Esophagus muscularis mucosa (tissue), 4 donors: ENCODE measurements at places on chromosomes 6 and 20. TPM values are rescaled to one million over a fixed set of nuclear protein-coding genes. Genes with fewer than 3 reads are reported as not detected.

- no peak overlapping the region for H3K4me3 ChIP-seq
- H3K27me3 ChIP-seq, result no peaks in the 10 kb centered on the region
- H3K27ac ChIP-seq, result no peak overlapping the region
- DNase-seq, result no peak
- H3K4me1 ChIP-seq, result peaks cover 24% of the 10 kb centered on the region
These were observed 19.1 kb upstream of the TMEM217 start for GRCh38 chr6:37277001-37277409.

GRCh38 chr6:139590206-139590605 lies 215.8 kb upstream of the CITED2 start:
- peak; percentile 39 for DNase-seq
- H3K4me3 ChIP-seq, result no peak overlapping the region
- no peaks in the 10 kb centered on the region for H3K27me3 ChIP-seq
- peaks cover 74% of the 10 kb centered on the region for H3K4me1 ChIP-seq
- H3K36me3 ChIP-seq, result no peaks in the 10 kb centered on the region
- peak overlapping the region; percentile 83 for H3K27ac ChIP-seq

DNA sequence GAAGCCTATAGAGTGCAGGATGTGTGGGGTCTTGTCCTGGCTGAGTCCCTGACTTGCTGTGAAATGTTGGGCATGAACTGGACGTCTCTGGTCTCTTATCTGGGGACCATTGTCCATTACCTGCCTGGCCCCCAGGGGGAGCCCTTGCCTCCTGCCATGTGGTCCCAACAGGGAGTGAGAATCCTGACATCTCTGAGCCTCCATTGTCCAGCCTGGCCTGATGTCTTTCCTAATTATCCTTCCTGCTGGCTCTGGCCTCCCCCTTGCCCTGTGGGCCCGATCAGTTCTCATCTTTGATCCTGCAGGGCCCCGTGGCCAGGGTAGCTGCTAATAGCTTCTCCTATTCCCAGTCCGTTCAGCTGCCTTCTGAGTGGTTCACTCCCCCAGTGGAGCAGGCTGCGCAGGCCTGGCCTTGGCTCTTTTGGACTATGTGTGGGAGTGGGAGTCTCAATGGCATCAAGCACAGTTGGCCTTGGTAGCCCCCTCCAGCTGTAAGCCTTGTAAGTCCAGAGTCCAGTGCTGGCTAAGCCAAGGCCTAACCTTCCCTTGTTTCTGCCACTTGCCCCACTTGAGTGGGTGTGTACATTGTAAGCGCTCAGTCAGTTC lies 77.9 kb upstream of the RALY start:
- H3K27ac ChIP-seq, result no peak overlapping the region
- no peaks in the 10 kb centered on the region for H3K36me3 ChIP-seq
- H3K4me1 ChIP-seq, result no peaks in the 10 kb centered on the region
- H3K27me3 ChIP-seq, result no peaks in the 10 kb centered on the region
- H3K4me3 ChIP-seq, result no peak overlapping the region

DNA sequence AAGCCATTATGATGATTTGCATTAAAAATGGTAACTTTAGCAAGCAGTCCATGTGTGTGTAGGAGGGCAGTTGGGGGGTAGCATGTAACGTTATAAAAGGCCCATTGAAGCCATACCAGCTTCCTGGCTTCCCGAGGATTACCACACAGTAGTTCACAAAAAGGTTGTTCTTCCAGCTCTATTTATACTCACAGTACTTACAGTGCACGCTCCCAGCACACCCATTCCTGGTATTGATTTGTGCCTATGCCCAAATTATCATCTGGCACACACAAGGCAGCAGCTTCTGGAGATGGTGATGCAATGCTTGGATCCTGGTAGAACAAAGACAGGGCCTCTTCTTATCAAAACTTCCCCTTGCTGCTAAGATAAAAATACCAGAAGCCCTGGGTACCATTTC lies 436.8 kb downstream of the HAO1 start:
- no peaks in the 10 kb centered on the region for H3K36me3 ChIP-seq
- H3K4me3 ChIP-seq, result no peak overlapping the region
- no peak overlapping the region for H3K27ac ChIP-seq
- H3K4me1 ChIP-seq, result no peaks in the 10 kb centered on the region
- no peaks in the 10 kb centered on the region for H3K27me3 ChIP-seq

GRCh38 chr20:51206032-51206662 lies 183.2 kb upstream of the KCNG1 start:
- no peak overlapping the region for H3K4me3 ChIP-seq
- H3K27me3 ChIP-seq, result no peaks in the 10 kb centered on the region
- no peaks in the 10 kb centered on the region for H3K4me1 ChIP-seq
- H3K27ac ChIP-seq, result no peak overlapping the region
- DNase-seq, result no peak

GRCh38 chr6:69265090-69265489 lies 531.7 kb downstream of the LMBRD1 start:
- H3K4me3 ChIP-seq, result no peak overlapping the region
- H3K27ac ChIP-seq, result no peak overlapping the region
- DNase-seq, result no peak
- H3K36me3 ChIP-seq, result no peaks in the 10 kb centered on the region
- H3K27me3 ChIP-seq, result no peaks in the 10 kb centered on the region

GRCh38 chr20:63163596-63164483 lies 52.1 kb downstream of the YTHDF1 start:
- no peak for DNase-seq
- no peak overlapping the region for H3K4me3 ChIP-seq
- H3K27me3 ChIP-seq, result peaks cover 79% of the 10 kb centered on the region
- H3K4me1 ChIP-seq, result no peaks in the 10 kb centered on the region
- H3K27ac ChIP-seq, result no peak overlapping the region

DNA sequence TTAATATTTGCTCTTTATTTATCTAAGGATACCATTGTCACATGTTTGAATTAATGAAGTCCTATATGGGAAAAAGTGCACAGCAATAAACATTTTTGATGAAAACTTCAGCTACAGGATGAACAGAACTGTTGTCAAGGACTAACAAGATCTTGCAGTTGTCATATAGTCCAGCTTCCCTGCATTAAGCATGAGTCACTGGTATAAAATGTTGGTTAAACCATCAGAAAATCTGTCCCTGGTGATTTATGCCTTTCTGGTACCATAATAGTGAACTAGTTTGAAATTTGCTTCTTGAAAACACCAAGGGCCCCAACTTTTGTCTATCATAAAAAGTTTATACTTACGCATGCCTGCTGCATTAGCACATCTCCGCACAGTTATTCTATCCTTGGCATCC lies 60.4 kb upstream of the RSPO3 start:
- DNase-seq, result no peak
- H3K27me3 ChIP-seq, result no peaks in the 10 kb centered on the region
- no peak overlapping the region for H3K4me3 ChIP-seq
- H3K4me1 ChIP-seq, result no peaks in the 10 kb centered on the region
- no peak overlapping the region for H3K27ac ChIP-seq

DNA sequence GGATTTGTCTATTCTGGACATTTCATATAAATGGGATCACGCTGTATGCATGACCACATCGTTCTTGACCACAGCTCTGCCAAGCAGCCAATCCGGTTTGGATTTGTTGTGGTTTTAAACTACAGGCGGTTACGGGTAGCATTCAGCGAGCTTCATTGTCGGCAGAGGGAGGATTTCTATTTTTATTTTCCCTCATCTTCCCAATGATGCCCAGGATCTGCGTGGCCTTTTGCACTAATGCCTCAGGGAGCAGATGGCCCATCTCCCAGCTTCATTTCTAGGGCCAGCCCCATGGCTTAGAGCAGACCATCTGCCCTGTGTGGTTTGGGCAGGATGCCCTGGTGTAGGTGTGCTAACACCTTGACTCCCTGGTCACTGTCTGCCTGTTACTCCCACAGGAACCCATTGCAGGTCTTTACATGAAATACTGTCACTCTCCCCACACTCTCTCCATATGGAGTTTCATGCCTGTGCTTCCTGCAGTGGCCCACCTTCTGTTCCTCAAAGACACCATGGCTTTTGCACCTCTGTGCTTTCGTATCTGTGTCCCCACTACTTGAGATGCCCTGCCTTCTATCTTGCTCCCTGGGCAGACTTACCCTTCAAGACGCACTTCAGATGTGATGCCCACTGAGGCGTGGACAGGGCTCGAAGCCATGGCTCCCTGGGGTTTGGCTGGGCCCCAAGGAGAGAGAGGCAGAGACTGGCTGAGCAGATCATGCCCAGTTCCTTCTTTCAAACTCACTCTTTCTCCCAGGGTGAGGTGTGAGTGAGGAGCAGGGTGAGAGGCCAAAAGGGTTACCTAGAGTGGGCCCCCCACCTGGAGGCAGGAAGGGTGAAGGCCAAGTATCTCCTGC lies 26.0 kb downstream of the SDCBP2 start:
- H3K27me3 ChIP-seq, result no peaks in the 10 kb centered on the region
- H3K27ac ChIP-seq, result no peak overlapping the region
- H3K4me1 ChIP-seq, result no peaks in the 10 kb centered on the region
- H3K36me3 ChIP-seq, result peaks cover 59% of the 10 kb centered on the region

GRCh38 chr20:38337561-38338140 lies 8.6 kb upstream of the LBP start:
- H3K27ac ChIP-seq, result no peak overlapping the region
- H3K4me1 ChIP-seq, result no peaks in the 10 kb centered on the region
- H3K36me3 ChIP-seq, result no peaks in the 10 kb centered on the region
- H3K4me3 ChIP-seq, result no peak overlapping the region
- no peak for DNase-seq
- H3K27me3 ChIP-seq, result peaks cover 38% of the 10 kb centered on the region

- no peaks in the 10 kb centered on the region for H3K4me1 ChIP-seq
- no peaks in the 10 kb centered on the region for H3K27me3 ChIP-seq
- no peaks in the 10 kb centered on the region for H3K36me3 ChIP-seq
- H3K27ac ChIP-seq, result no peak overlapping the region
- no peak for DNase-seq
- no peak overlapping the region for H3K4me3 ChIP-seq
These were observed 136.7 kb upstream of the RALGAPA2 start for GRCh38 chr20:20849161-20849560.

GRCh38 chr6:168908166-168908565 lies 345.5 kb downstream of the THBS2 start:
- H3K27me3 ChIP-seq, result no peaks in the 10 kb centered on the region
- H3K27ac ChIP-seq, result no peak overlapping the region
- H3K4me1 ChIP-seq, result no peaks in the 10 kb centered on the region
- no peak overlapping the region for H3K4me3 ChIP-seq

DNA sequence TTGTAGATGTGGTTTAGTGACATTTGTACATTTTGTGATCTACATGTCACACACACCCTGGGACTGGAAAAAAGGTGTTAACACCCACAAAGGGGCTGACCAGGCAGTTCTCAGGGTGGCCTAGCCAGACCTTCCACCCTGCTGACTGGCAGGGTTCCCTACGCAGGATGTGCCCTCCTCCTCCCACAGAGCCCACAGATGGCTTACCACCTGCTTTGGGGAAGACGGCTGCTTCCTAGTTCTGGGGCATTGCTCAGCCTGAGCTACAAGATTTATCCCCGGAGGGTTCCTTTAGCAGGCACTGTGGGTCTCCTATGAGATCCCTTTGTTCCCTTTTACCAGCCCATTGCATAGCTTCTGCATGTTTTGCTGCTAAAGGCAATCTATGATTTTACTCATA lies 35.1 kb downstream of the SNAP25 start:
- DNase-seq, result no peak
- H3K36me3 ChIP-seq, result no peaks in the 10 kb centered on the region
- no peaks in the 10 kb centered on the region for H3K4me1 ChIP-seq
- no peaks in the 10 kb centered on the region for H3K27me3 ChIP-seq

- H3K36me3 ChIP-seq, result no peaks in the 10 kb centered on the region
- no peaks in the 10 kb centered on the region for H3K27me3 ChIP-seq
- H3K27ac ChIP-seq, result no peak overlapping the region
- no peak for DNase-seq
- H3K4me3 ChIP-seq, result no peak overlapping the region
These were observed 932.9 kb downstream of the QKI start for GRCh38 chr6:164347455-164347854.

DNA sequence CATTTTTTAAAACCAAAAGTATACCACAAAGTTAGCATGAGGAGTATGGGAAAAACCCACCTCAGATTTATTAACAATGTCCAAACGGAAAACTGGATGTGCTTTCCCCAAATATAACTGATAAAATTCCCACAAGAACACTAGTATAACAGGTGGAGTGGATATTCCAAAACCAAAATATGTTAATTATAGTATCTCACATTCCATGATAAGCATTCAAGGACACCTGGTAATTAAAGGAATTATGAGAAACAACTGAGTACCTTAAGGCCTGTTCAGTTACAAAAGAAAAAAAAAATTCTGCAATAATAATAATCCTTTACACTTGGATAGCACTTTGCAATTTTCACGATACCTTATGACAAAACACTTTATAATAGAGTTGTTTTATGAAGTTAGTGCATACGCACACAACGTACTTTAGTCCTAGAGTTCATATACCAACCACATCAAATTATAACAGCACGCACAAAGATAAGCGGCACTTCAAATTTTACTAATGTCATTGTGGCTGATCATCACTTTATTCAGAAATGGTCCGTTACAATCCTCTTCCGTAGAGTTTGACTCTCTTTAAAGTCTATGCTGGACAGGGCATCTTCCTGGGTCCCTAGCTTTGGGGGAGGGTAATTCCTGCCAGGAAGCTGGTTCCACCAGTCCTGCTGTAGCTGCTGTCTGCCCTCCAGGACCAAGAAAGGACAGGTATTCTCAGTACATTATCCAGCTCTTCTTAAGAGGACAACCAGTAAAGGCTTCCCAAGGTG lies 1.7 kb downstream of the CDK19 start:
- peaks cover 19% of the 10 kb centered on the region for H3K4me1 ChIP-seq

- H3K27ac ChIP-seq, result no peak overlapping the region
- no peak for DNase-seq
- H3K27me3 ChIP-seq, result no peaks in the 10 kb centered on the region
- H3K4me3 ChIP-seq, result no peak overlapping the region
- H3K4me1 ChIP-seq, result no peaks in the 10 kb centered on the region
These were observed 236.8 kb upstream of the MAN1A1 start for GRCh38 chr6:119586250-119586882.

DNA sequence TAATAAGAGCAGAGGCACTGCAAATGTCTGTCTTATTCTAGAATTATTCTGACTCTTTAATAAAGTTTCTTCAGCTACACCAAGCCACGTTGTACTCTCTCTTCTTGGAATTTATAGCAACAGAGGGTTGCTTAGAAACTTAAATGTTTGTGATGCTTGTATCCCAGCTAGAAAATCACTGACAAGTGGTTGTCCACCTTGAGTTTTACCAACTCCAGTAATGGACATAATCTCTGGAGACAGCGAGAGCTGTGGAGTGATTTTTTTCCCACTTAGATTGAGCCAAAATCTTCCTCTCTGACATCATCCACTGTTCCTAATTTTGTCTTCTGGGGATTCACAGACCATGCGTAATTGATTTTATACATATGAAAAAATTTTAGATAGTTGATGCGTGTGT lies 8.0 kb downstream of the ECT2L start:
- peak overlapping the region; percentile 70 for H3K27ac ChIP-seq
- H3K4me3 ChIP-seq, result no peak overlapping the region

The PKIB gene
- total RNA-seq, result 2.2 TPM

The FAXC gene
- total RNA-seq, result 41.7 TPM

The CDK19 gene
- total RNA-seq, result 12.0 TPM

The IL17A gene
- total RNA-seq, result not detected

The POPDC3 gene
- not detected for total RNA-seq

The DNMT3B gene
- 0.83 TPM for total RNA-seq

The COL9A3 gene
- 14.3 TPM for total RNA-seq

The COL21A1 gene
- 22.2 TPM for total RNA-seq

The RNF182 gene
- total RNA-seq, result 0.45 TPM

The SIM1 gene
- not detected for total RNA-seq

The SLC26A8 gene
- total RNA-seq, result 0.17 TPM

The CST2 gene
- not detected for total RNA-seq

The HRH3 gene
- total RNA-seq, result not detected
